ENCODE measurements at places on chromosomes 5 and 9.

- DNase-seq, result no peak
Measured at GRCh38 chr9:117092582-117092981, 322.3 kb downstream of the ASTN2 start.

DNA sequence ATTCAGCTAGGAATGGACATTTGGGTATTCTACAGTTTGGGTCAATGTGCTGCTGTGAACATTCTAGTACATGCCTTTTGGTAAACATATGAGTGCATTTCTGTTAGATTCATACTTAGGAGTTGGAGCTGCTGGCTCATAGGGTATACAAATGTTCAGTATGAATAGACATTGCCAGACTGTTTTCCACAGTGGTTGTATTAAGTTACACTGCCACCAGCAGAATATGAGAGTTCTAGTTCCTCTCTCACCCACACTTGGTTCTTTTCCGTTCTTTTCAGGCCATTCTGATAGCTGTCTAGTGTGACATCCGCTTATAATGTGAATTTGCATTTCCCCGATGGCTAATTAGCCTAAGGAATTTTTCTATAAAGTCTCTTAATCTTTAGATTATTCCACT, 25.0 kb downstream of the STOM start:
- no peak for DNase-seq

- no peak for DNase-seq
Measured at GRCh38 chr9:93525476-93525875, 50.9 kb upstream of the PHF2 start.

GRCh38 chr9:16771356-16771755, 99.1 kb downstream of the BNC2 start:
- no peak for DNase-seq

- no peak for DNase-seq
Measured at GRCh38 chr5:143739746-143740145, 72.2 kb upstream of the HMHB1 start.

GRCh38 chr5:118825226-118825625, 163.1 kb downstream of the DTWD2 start:
- DNase-seq, result no peak

GRCh38 chr9:107127608-107128007, 155.5 kb upstream of the RAD23B start:
- DNase-seq, result no peak

DNA sequence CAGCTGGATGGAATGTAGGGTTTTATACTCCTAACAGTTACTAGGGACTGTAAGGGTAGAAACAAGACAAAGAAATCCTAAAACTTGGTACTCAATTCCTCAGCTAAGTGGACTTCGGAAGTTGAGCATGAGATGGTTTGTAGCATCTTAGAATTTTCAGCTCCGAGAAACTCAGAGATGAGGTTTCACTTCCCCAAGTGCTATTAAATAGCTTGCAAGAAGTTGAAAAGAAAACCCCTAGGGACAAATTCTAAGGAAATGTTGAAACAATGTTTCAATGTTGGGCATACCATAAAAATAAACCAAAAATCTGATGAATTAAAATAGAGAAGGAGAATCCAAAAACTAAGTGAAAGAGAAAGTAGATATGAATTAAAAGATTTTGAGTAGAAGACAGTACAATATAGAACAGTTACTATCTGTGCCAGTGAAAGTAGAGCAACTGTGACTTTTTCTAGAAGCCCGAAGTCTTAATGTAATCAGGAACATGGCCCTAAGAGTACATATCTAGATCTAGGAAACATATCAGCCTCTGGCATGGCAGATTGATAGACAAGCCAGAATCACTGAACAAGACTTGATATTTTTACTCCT, 308.6 kb upstream of the RGMB start:
- DNase-seq, result no peak

DNA sequence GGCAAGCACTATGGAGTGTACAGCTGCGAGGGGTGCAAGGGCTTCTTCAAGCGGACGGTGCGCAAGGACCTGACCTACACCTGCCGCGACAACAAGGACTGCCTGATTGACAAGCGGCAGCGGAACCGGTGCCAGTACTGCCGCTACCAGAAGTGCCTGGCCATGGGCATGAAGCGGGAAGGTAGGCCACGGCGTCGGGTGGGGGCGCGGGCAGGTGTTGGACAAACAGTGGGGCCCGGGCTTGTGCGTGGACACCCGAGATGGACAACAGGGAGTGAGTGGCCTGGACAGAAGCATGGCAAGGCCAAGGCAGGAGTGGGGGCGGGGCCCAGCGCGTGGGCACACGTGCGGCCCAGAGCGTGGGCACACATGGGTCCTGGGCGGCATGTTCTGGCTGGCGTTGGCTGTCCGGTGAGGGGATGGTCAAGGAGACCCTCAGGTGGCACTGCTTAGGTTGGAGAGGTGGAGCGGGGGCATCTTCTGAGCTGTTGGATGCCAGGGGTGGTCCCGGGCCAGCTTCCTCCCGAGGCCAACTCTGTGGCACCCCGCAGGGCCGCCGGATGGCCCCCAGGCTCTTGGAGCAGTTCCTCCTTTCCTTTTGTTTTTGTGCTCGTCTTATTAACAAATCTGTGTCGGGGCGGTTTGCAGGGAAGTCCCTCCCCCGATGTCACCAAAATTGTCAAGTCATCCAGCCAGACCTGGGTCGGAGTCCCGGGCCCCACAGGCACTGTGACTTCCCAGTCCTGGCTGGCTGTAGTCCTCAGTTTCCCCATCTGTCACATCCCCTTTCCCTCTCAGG, 82.9 kb downstream of the RXRA start:
- no peak for DNase-seq

GRCh38 chr5:121987685-121988073, 25.9 kb downstream of the SRFBP1 start:
- no peak for DNase-seq

DNA sequence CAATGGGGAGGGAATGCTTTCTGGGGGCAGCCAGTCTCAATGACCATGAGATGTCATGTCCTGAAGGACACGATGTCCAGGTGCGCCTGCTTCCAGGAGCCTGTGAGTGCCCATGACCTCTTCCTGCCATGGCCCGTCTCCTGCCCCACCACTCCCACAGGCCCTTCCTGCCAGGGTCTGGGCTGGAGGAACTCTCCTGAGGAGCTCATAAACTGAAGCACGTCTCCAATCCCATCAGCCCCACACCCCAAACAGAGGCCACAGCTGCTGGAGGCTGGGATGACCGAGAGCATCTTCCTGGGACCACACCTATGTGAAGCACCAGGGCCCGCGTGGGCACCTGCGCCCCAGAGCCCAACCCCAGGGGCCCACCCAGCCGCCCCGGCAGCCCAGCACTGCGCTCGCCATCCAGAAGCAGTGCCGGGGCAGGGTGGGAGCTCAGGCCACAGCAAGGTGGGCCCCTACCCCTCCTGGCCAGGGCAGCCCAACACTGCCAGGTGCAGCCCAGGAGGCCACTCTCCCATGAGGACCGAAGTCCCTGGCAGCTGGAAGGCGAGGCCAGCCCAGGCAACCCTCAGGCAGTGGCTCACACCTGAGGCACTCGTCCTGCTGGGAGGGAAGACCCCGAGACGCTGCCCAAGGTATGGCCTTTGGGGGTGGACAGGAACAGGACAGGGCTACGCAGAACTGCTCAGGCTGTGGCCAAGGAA, 53.9 kb upstream of the UBAC1 start:
- no peak for DNase-seq

DNA sequence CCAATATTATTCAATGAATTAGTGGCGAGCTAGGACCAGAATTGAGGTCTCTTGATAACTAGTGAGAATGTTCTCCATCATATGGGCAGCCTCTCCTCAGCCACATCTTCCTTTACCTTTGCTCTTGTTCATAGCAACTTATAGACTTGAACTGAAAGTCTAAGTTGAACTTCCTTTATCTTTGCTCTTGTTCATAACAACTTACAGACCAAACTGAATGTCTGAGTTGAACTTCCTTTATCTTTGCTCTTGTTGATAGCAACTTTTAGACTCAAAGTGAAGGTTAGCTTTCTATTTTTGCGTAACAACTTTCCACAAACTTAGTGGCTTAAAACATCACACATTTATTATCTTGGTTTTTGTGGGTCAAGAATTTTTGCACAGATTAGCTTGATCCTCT, 146.4 kb upstream of the C9orf72 start:
- no peak for DNase-seq

- DNase-seq, result no peak
Measured at GRCh38 chr5:118439831-118440230, 548.5 kb downstream of the DTWD2 start.

DNA sequence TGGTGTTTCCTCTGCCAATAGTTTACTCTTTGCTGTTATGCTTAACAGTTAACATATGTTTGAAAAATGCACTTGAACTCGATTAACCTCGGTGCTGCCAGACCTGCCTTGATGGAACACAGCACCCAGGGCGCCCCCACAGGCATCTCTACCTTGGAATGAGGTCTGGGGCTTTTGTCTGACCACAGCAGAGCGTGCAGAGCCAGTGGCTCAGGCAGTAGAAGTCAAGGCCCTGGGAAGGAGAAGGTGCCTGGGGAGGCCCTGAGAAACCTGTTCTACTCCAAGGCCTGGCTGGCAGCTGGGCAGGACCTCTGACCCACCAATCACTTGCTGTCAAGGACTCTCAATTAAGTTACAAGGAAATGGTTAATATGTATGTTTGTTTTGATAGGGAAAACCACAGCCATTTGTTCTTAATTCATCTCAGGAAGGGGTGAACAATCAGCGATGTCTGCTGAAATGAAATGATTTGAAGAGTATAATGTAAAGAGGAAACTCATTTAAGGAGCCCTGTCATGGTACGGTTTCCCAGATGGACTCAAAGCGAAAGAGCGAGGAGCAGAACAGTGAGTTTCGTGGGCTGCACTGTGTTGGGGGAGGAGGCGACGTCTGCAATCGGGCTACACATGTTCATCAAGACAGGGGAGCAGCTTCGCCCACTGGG, 21.9 kb downstream of the MACROH2A1 start:
- DNase-seq, result no peak

GRCh38 chr5:7907612-7908011, 38.7 kb downstream of the MTRR start:
- DNase-seq, result no peak

GRCh38 chr9:116549061-116549664, 137.9 kb upstream of the TRIM32 start:
- DNase-seq, result peak; percentile 26

DNA sequence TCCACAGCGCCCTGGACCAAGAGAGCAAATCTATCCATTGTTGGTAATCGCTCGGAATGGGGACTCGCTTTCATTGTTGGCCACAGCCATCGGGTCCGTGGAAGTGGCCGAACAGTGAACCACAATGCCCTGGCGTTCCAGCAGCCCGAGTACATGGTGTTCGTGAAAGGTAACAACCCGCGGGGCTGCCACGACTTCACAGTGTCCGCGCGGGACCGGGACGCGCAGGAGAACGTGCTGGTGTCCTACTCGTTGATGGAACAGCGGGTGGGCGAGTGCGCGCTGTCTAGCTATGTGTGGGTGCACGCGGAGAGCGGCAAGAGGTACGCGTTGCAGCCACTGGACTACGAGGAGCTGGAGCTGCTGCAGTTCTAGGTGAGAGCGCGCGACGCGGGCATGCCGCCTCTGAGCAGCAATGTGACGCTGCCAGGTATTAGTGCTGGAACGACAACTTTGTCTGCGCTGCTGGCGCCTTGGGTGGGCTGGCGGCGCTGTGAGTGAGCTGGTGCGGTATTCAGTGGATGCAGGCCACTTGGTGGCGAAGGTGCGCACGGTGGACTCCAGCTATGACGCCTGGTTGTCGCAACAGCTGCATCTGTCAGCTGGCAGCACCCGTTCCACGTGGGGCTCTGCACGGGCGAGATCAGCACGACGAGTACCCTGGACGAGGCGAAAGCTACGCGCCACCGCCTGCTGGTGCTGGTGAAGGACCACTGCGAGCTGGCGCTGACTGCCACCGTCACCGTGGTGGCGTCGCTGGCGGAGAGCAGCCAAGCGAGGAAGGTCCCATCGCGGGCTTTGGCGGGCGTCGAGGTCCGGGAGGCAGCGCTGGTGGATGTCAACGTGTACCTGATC, 6.1 kb upstream of the PCDHA11 start:
- DNase-seq, result no peak

DNA sequence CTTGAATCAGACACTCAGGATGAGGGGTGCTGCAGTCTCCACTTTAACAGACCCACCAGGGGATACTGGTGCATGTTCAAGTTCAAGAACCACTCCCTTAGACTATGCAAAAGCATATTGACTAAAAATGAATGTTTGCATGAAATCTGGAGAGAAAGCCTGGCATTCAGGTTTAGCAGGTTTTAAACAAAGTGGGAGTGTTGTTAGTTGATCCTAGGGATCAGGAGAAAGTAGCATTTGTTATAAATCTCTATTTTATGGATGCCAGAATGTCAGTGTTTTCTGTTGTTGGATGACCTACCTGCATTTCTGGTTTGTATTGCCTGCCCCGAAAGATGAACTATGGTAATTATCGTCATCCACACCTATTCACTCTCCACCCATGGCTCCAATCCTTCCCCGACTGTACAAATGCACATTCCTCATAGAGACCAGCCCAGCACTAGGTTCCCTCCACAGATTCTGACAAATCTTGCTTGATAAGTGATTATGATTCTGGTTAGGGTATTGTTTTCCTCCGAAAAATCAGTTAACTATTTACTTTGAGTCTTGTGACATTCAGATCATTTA, 17.2 kb downstream of the TMEM252 start:
- DNase-seq, result no peak

GRCh38 chr5:158471535-158471924, 612.6 kb upstream of the CLINT1 start:
- DNase-seq, result no peak

- DNase-seq, result no peak
Measured at GRCh38 chr5:52838326-52839015, 50.8 kb downstream of the ITGA1 start.

DNA sequence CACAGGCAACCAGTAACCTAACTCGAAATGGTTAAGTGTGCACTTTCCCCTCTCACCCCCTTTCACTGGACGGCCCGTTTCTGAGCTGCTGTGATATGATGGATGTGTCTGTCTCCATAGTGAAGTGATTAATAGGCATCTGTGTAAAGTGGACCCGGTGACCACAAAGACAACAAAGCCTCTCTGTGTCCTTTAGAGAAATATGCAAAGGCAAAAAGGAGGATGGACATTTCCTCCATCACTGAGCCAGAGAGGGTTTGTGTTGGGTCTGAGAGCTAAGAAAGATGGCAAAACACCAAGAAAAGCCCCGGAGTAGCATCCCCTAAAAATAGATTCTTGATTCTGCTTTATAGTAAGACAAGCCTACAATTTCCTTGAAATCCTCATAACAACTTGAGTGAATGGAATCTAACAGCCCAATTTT, 120.6 kb downstream of the SEMA6A start:
- no peak for DNase-seq

DNA sequence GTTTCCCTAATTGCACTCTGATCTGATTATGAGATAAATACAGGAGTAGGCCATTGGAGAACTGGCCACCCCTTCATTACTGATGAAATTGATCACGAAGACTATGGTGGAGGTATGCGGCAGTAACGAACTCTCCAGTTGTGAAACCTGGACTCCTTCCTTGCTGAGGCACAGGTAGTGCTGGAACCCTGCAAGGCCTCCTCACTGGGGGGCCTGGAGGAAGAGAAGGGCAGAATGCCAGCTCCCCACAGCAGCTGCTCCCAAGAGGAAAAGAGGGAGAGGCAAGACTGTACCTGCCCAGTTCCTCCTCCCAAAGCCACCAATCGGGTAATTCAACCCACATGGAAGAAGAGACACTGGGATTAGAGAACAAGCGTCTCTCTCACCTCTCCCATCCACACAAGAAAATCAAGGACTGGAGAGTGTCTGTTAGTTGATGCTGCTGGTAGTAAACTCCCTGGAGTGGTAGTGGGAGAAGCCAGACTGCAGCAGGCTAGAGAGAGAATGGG, 19.1 kb upstream of the TRIO start:
- no peak for DNase-seq

Data from tibial nerve (tissue), 4 donors.